ENCODE measurements at places on chromosomes 1 and 21.

DNA sequence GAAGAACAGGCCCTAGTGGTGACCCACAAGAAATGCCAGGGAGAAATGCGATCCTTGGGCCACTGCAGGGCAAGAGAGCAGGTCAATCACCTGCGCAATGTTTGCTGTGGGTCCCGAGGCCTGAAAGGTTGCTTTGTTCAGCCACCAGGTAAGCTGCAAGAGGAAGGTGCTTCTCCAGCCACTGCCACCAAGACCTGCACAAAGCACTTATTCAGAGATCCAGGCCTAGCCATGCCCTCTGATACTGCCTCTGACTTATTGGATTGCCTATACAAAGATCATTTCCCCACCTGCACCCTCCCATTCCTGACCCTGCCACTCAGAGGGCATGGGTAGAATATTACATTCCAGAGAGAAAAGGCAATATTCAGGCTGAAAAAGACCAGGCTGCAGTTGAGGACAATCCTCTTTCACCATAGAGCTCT lies 349.4 kb upstream of the NFIA start:
- no peak for DNase-seq

GRCh38 chr1:156801409-156802121 lies 15.1 kb downstream of the SH2D2A start:
- no peak for DNase-seq

- DNase-seq = peak; percentile 24
These were observed 150.6 kb downstream of the RWDD3 start for GRCh38 chr1:95384567-95384966.

GRCh38 chr1:217138173-217138765 lies 415.0 kb upstream of the ESRRG start:
- DNase-seq = no peak

- DNase-seq = no peak
These were observed 633.0 kb downstream of the SMYD3 start for GRCh38 chr1:245873883-245874671.

DNA sequence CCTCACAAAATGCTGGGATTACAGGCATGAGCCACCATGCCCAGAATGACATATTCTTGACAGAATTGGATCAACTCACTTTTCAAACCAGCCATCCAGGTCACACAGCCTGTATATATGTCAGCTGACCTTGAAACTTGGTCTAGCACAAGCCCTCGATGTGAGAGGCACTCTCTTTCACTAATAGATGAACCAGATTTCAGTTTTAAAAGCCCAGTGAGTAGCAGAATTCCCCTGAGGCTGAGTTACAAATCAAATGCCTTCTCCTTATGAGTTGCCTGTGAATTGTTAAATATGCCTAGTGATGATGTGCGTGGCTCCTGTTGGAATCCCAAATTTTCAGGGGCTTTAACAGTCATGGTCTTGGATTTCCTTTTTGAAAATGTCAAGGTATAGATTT lies 88.7 kb downstream of the CD247 start:
- DNase-seq = no peak

DNA sequence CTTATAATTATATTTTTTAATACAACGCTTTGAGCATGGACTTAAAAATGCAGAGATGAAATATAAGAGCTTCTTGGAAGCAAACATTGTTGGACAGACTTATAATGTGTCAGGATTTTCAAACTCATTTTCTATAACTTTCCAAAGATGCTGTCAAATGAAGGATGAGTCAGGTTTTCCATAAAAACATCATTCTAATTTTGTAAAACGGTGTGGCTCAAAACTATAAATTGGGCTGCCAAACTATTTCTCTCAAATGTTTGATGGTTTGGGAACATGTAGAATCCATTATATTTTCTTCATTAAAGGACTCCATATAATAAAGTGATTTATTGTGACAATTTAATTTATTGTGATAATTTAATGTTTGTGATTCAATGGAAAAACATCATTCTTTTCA lies 511.2 kb downstream of the USP25 start:
- no peak for DNase-seq

DNA sequence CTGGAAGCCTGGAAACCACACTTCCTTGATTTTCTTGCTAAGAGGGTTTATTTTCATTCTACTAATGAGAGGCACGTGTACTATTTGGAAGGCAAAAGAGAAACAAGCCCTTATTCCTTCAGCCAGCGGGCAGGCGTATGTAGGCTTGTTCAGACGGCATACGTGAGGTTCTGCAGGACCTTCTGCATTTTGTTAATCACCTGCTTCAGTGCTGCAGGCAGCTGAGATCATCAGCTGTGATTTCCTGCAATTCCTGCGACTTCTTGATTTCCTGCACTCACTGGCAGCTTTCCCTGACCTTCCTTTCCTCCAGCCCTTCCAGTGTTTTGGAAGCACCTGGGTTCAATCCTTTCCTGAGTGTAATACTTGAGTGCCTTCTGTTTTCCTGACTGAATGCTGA lies 43.4 kb downstream of the TSNAX start:
- no peak for DNase-seq

DNA sequence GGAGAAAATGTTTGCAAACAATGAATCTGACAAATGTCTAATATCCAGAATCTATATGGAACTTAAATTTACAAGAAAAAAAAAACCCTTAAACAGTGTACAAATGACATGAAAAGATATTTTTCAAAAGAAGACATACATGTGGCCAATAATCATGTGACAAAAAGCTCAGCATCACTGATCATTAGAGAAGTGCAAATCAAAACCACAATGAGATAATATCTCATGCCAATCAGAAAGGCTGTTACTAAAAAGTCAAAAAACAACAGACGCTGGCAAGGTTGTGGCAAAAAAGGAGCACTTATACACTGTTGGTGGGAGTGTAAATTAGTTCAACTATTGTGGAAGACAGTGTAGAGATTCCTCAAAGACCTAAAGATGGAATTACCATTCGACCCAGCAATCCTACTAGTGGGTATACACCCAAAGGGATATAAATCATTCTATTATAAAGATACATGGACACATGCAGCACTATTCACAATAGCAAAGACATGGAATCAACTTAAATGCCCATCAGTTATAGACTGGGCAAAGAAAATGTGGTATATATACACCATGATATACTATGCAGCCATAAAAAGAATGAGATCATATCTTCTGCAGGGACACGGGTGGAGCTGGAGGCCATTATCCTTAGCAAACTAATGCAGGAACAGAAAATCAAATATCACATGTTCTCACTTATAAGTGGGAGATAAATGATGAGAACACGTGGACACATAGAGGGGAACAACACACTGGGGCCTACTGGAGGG lies 123.2 kb downstream of the PTPRC start:
- no peak for DNase-seq

DNA sequence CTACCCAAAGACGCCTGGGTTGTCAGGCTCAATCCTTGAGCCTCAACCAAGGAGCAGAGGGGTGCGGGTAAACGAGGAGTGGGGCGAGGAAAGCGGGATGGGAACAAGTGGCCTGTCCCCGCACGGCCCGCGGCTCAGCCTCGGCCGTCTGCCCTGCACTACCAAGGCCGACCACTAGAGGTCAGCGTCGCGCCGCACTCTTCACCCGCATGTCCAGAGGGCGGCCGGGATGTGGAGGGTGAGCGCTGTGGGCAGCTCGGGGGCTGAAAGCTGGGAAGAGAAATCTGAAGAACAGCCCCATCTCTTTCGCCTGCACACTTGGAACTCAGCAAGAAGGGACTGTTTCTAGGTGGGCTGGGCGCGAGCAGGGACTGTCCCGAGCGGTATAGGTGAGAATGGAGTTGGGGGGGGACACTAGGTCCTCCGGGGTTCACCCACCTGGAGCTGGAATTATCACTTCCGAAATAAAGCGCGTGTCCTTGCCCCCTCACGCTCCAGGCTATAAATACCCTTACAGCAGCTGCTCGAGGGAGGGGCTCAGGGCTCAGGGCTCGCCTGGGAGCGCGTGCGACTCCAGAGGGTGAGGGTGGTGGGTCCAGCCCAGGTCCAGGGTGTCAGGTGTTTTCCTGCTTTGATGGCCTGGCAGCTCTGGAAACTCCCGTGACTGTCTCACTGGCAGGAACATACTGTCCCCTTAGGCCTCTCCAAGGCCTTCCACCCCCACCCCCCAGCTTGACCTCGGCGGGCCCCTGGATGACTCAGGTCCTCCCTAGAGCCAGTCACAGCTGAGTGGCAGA lies 9.8 kb downstream of the SLC30A2 start:
- DNase-seq = peak; percentile 98

- no peak for DNase-seq
These were observed 151.6 kb downstream of the C1orf94 start for GRCh38 chr1:34328281-34328799.

All from pancreas (tissue), 10 donors.